Esophagus squamous epithelium (tissue), 5 donors: ENCODE measurements at places on chromosomes 7 and 10.
A peak's percentile ranks its signal among the peaks of the same experiment; 100 is the strongest.

- H3K4me3 ChIP-seq = peak overlapping the region; percentile 62
- H3K36me3 ChIP-seq = no peaks in the 10 kb centered on the region
- H3K27ac ChIP-seq = peak overlapping the region; percentile 71
- DNase-seq = no peak
- H3K27me3 ChIP-seq = no peaks in the 10 kb centered on the region
These were observed 44.1 kb downstream of the SFTPD start for GRCh38 chr10:79904671-79905321.

DNA sequence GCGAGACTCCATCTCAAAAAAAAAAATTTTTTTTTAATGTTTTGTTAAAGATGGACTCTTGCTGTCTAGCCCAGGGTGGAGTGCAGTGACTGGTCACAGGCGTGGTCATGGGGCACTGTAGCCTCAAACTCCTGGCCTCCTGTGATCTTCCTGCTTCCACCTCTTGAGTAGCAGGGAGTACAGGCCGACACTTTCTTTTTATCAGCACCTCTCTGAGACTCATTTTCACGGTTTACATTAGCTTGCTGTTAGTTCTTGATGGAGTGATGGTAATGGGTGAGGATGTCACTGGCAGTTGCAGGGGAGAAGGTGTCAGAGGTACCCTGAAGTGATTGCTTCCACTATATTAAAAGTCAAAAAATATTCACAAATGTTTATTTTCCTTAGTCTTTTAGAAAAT is 95.3 kb upstream of the MTPN start:
- no peak overlapping the region for H3K27ac ChIP-seq
- no peaks in the 10 kb centered on the region for H3K36me3 ChIP-seq
- no peak for DNase-seq
- no peak overlapping the region for H3K4me3 ChIP-seq
- no peaks in the 10 kb centered on the region for H3K27me3 ChIP-seq

GRCh38 chr10:13117841-13118783 is 18.1 kb downstream of the OPTN start:
- H3K27ac ChIP-seq = no peak overlapping the region
- no peaks in the 10 kb centered on the region for H3K27me3 ChIP-seq
- DNase-seq = no peak
- H3K36me3 ChIP-seq = peaks cover 89% of the 10 kb centered on the region
- H3K4me1 ChIP-seq = no peaks in the 10 kb centered on the region

- no peaks in the 10 kb centered on the region for H3K36me3 ChIP-seq
- DNase-seq = no peak
- H3K4me3 ChIP-seq = no peak overlapping the region
- no peaks in the 10 kb centered on the region for H3K27me3 ChIP-seq
- no peak overlapping the region for H3K27ac ChIP-seq
These were observed 287.0 kb downstream of the MDFIC start for GRCh38 chr7:115208710-115209560.

DNA sequence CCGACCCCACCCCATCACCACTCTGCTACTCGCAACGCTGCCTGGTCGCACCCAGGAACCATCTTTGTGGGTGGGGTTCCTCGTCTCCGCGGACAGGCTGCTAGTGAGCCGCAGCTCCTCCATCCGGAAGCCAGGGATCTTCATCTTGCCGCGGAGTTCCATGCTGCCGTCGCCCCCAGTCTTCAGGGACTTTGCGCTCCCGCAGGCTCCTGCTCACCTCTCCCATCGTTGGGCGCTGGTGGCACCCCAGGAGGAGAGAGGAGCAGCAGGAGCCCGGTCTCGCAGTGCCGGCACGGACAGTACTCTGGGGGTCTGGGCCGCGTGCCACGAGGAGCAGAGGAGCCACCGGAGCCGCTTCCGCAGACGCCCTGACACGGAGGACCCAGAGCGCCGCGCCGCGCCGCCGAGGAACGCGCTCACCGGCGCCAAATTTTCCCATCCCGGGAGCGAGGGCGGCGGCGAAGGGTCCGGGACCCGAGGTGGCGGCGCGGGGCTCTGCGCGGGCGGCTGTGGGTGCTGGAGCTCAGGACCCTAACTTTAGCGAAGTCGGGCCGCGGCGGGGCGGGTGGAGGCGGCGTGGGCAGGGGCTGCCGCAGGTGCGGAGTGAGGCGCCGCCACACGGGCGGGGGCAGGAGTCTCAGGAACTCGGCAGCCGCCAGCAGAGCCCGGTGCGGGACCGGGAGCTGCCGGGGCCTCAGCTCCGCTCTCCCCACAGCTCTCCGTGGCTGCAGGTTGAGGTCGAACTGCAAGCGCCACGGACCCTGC is 750.1 kb upstream of the SORCS1 start:
- peaks cover 9% of the 10 kb centered on the region for H3K4me1 ChIP-seq
- no peak for DNase-seq
- H3K36me3 ChIP-seq = no peaks in the 10 kb centered on the region
- H3K4me3 ChIP-seq = peak overlapping the region; percentile 49
- no peaks in the 10 kb centered on the region for H3K27me3 ChIP-seq
